ENCODE measurements at places on chromosomes 5 and 9.

GRCh38 chr5:1508659-1509290, 15.0 kb downstream of the LPCAT1 start:
- no peak for DNase-seq

GRCh38 chr9:98311541-98311940, 56.1 kb upstream of the TBC1D2 start:
- DNase-seq = no peak

GRCh38 chr5:83077662-83078261, 415 bp downstream of the XRCC4 start:
- DNase-seq = no peak

GRCh38 chr9:84254972-84255371, 85.6 kb downstream of the SLC28A3 start:
- DNase-seq = no peak

DNA sequence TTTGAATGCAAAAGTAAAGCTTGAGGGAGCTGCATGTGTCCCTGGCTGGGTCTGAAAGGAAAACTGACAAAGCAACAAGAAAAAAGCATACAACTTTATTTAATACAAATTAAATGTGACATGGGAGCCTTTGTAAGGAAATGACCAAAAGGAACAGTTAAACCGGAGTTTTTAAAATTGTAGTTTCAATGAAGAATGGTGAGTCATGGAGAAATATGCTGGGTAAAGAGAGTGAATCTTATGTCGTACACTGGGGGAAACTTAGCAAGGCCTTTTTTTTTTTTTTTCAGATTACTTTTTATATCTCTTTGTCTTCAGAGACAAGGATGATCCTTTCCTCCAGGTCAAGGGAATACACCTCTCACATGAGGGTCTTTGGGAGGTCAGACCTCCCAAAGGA, 50.1 kb upstream of the FBXL17 start:
- no peak for DNase-seq

GRCh38 chr9:23638837-23639426, 187.1 kb downstream of the ELAVL2 start:
- no peak for DNase-seq

- no peak for DNase-seq
Observed at GRCh38 chr5:120260651-120261050, 203.4 kb upstream of the PRR16 start.

- no peak for DNase-seq
Observed at GRCh38 chr9:127803507-127804352, 1.0 kb downstream of the FPGS start.
